ENCODE measurements at places on chromosomes 12 and 14. TPM values are rescaled to one million over a fixed set of nuclear protein-coding genes. Genes with fewer than 3 reads are reported as not detected.

DNA sequence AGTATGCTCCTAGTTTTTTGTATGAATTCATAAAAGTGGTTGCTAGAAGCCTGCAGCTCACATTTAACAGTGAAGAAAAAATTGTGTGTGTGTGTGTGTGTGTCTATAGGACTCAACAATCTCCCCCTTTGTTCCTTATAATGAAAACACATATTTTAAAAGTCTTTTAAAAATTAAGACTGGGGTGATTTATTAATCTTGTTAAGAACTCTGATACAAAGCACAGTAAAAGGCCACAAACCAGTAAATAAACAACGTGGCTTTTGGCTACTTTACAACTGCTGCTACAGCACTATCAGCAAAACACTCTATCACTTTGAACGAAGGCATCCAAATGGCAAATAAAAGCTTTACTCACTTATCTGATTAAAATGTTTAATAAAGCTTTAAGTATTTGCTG is 594 bp upstream of the VCPKMT start:
- peaks cover 29% of the 10 kb centered on the region for H3K4me1 ChIP-seq
- H3K36me3 ChIP-seq, result peaks cover 25% of the 10 kb centered on the region
- H3K27me3 ChIP-seq, result no peaks in the 10 kb centered on the region
- peak overlapping the region; percentile 97 for H3K4me3 ChIP-seq

Gene NKX2-8
- total RNA-seq, result not detected

GRCh38 chr12:26120561-26121274 is 4.1 kb downstream of the BHLHE41 start:
- H3K4me1 ChIP-seq, result peaks cover 25% of the 10 kb centered on the region
- no peak overlapping the region for H3K27ac ChIP-seq
- H3K27me3 ChIP-seq, result peaks cover 75% of the 10 kb centered on the region
- no peak overlapping the region for H3K4me3 ChIP-seq
- H3K36me3 ChIP-seq, result no peaks in the 10 kb centered on the region

Gene BCL2L14
- total RNA-seq, result 3.8 TPM

Gene TMEM121
- total RNA-seq, result 16.8 TPM

Gene PHETA1
- total RNA-seq, result 2.4 TPM

GRCh38 chr12:103517161-103517560 is 21.4 kb upstream of the C12orf42 start:
- H3K4me3 ChIP-seq, result no peak overlapping the region
- H3K27me3 ChIP-seq, result peaks cover 18% of the 10 kb centered on the region
- DNase-seq, result no peak
- H3K27ac ChIP-seq, result no peak overlapping the region
- H3K4me1 ChIP-seq, result peaks cover 8% of the 10 kb centered on the region

Gene MYH6
- not detected for total RNA-seq

GRCh38 chr12:104535369-104535768 is 78.6 kb downstream of the CHST11 start:
- H3K36me3 ChIP-seq, result peaks cover 21% of the 10 kb centered on the region

DNA sequence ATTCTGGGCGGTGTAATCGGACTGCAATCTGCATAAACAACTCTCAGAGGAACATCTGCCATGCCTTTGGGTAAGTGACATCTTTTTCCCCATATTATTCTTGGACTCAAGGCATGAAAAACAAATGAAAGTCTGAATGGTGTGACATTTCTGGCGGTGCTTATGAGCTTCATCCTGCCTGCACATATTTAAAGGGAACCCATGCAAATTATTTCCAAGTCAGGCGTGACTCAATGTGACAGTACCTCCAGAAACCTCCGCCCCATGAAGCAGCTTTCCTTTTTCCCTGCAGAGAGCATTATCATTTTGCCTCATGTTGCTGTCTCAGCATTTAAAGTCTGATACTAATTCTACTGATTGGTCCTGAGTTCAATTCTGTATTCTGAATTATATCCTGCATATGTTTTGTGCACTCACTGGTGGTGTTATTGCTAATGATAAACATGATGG is 585.4 kb downstream of the SNAPC1 start:
- no peaks in the 10 kb centered on the region for H3K36me3 ChIP-seq
- no peak overlapping the region for H3K4me3 ChIP-seq
- no peaks in the 10 kb centered on the region for H3K4me1 ChIP-seq

DNA sequence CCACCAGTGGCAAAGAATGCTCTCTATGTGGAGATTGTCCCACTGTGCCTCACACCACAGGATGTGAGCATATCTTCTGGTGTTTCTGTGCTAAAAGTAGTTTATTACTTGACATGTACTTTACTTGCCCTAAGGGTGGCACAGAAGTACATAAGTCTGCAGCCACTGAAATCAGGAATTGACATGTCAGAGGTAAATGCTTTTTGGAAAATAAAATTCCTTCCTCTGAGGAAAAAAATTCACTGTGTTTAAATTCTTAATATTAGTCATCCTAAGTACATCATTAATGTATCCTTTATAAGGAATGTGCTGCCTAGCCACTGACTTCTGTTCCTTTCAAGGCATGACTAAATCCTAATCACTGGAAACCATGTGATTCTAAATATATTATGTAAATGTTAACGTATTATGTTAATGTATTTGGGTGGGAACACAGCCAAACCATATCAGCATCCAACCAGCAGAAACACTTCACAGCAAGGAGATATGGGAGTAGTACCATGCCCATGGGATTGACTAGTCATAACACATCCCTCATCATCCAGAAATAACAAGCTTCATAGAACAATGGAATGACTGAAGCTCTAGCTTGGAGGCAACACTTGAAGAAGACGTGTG is 239.7 kb upstream of the PPFIA2 start:
- H3K36me3 ChIP-seq, result no peaks in the 10 kb centered on the region
- no peaks in the 10 kb centered on the region for H3K27me3 ChIP-seq
- no peak overlapping the region for H3K27ac ChIP-seq
- H3K4me3 ChIP-seq, result no peak overlapping the region
- no peak for DNase-seq

GRCh38 chr12:89493670-89494302 is 30.8 kb downstream of the GALNT4 start:
- no peak overlapping the region for H3K27ac ChIP-seq
- no peak for DNase-seq
- no peak overlapping the region for H3K4me3 ChIP-seq
- H3K4me1 ChIP-seq, result peaks cover 23% of the 10 kb centered on the region

DNA sequence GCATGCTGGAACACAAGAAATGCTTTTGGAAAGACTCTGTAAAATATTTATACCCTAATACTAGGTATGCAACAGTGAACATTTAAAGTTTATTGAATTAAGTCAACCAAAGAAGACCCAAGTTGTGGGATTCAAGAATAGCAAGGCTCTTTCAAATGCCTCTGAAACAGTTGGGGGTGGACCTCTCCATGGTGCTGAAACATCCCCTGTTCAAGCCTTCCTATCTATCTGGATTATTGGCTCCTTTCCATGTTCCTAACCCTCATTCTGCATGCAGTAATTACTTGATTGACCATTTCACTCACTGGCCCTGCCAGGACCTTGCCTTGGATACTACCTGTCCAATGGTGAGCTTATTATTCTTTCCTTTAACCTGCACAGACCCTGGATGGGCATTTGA is 349.7 kb downstream of the NRXN3 start:
- no peak overlapping the region for H3K4me3 ChIP-seq
- H3K27me3 ChIP-seq, result no peaks in the 10 kb centered on the region
- no peaks in the 10 kb centered on the region for H3K4me1 ChIP-seq
- H3K27ac ChIP-seq, result no peak overlapping the region
- DNase-seq, result peak; percentile 3
- no peaks in the 10 kb centered on the region for H3K36me3 ChIP-seq

DNA sequence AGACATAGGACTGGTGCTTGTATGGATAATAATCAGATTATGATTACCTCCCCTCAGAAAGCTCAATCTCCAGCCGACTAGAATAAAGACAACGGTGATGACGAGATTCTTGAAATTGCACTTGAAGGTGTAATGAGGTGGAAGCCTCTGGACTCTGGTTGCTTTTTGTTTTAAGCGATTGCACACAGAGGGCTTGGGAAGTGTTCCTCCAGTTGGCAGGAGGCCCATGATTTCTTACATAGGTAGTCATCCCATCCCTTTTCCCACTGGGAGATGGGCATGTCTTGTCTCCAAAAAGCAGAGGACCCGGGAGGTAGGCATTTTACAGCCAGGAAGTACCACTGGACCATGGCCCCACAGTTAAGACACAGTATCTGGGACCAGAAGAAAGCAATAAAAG is 165.7 kb upstream of the FKBP4 start:
- peaks cover 22% of the 10 kb centered on the region for H3K27me3 ChIP-seq
- H3K4me3 ChIP-seq, result no peak overlapping the region
- peaks cover 2% of the 10 kb centered on the region for H3K4me1 ChIP-seq
- no peaks in the 10 kb centered on the region for H3K36me3 ChIP-seq
- no peak for DNase-seq

Gene WNT1
- not detected for total RNA-seq

DNA sequence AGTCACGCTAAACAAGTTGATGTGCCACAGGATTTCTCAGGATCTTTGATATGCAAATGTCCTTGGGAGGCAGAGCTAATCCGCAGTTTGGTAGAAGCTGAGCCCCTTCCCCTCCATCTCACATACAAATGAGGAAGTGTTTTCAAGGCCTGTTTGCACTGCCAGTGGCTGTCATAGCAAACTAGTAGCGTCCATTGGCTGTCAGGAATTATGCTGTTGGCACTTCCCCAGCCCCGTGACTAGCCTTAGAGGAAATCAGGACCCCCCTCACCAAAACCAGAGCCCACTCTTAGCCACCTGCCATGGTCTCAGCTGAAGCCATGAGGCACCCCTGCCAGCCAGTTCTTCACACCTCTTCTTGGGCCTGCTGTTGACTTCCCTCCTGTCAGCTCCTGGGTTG is 253.9 kb downstream of the CACNA1C start:
- no peak overlapping the region for H3K4me3 ChIP-seq
- peaks cover 1% of the 10 kb centered on the region for H3K4me1 ChIP-seq
- no peaks in the 10 kb centered on the region for H3K36me3 ChIP-seq
- DNase-seq, result no peak

DNA sequence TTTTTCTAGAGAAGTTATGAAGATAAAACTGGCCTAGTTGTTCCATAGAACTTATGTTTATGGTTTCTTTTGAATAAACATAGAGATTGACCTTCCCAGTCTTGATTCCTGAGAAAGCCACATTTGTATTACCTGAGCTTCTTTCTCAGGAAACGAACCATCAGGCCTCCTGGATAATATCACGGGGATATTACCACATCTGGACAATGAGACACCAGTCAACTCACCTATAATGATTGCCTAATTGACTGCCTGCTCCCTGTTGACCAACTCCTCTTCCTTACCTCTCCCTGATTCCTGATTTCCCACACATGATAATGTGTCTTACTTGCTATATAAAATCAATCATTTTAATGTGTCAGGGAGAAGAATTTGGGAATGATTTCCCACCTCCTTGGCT is 822.7 kb downstream of the LRFN5 start:
- no peaks in the 10 kb centered on the region for H3K27me3 ChIP-seq
- H3K4me3 ChIP-seq, result no peak overlapping the region
- H3K36me3 ChIP-seq, result no peaks in the 10 kb centered on the region
- no peaks in the 10 kb centered on the region for H3K4me1 ChIP-seq
- H3K27ac ChIP-seq, result no peak overlapping the region

Gene SLC38A1
- total RNA-seq, result 260 TPM

GRCh38 chr12:8655421-8655820 is 7.2 kb downstream of the MFAP5 start:
- no peaks in the 10 kb centered on the region for H3K27me3 ChIP-seq
- no peak overlapping the region for H3K27ac ChIP-seq
- H3K36me3 ChIP-seq, result no peaks in the 10 kb centered on the region
- H3K4me3 ChIP-seq, result no peak overlapping the region

DNA sequence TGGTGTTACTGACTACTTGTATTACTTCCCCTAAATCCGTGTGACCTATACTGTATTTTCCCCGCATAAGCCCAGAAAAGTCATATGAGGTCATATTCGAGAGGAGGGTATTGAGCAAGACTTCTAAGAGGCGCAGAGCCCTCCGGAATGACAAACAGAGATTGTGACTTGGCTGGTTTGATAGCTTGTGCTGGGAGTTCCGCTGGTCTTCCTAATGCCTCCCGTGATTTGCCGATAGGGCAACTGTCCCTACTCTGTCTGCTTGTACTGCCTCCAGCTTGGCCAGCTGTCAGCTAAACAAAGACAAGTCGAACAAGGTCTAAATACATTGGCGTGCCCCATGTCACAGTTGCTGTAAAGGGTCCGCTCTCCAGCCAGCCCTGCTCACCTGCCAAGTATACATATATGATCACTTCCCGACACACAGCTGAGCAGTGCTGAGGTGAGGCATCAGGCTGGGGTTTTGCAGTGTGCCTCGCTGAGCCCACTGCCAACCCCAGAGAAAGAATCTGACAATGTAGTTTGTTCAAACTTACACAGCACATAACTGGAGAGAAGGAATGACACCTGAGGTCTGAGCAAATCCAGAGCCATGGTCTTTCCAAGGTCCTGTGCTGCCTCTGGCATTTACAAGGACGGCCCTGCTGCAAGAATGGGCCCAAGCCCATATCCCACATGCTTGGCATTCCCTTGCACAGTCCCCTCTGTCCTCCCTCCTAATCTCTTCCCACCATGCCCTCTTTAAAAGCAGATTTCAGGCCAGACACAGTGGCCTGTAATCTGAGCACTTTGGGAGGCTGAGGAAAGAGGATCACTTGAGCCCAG is 23.7 kb downstream of the LGMN start:
- no peak overlapping the region for H3K27ac ChIP-seq
- no peak overlapping the region for H3K4me3 ChIP-seq
- peaks cover 4% of the 10 kb centered on the region for H3K27me3 ChIP-seq
- peaks cover 12% of the 10 kb centered on the region for H3K4me1 ChIP-seq
- no peaks in the 10 kb centered on the region for H3K36me3 ChIP-seq
- no peak for DNase-seq

- no peaks in the 10 kb centered on the region for H3K27me3 ChIP-seq
- H3K4me1 ChIP-seq, result no peaks in the 10 kb centered on the region
These were observed 1598.0 kb upstream of the TMEM132C start for GRCh38 chr12:126668961-126669360.

Gene AVPR1A
- not detected for total RNA-seq

DNA sequence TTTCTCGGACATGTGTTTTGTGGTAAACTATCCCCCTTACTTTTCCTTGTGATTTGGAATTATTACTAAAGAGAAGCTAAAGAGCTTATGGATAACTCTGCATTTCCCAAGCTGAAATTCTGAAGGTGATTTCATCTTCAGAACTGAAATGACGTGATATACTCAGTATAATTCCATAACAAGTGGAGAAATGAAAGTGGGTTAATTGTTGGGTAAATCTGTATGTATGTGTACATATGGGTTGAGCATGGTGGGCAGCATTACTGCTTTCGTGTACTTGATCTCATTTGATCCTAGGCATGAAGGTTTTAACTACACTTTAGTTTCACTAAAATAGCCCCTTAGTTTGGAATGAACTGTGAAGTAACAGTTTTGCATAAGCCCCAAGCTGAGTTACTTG is 4.1 kb downstream of the YY1 start:
- peak overlapping the region; percentile 78 for H3K27ac ChIP-seq
- H3K27me3 ChIP-seq, result peaks cover 3% of the 10 kb centered on the region
- peak overlapping the region; percentile 59 for H3K4me3 ChIP-seq
- no peak for DNase-seq
- peaks cover 42% of the 10 kb centered on the region for H3K36me3 ChIP-seq

GRCh38 chr14:65604936-65605335 is 192.4 kb downstream of the FUT8 start:
- H3K4me1 ChIP-seq, result peaks cover 11% of the 10 kb centered on the region
- H3K36me3 ChIP-seq, result peaks cover 8% of the 10 kb centered on the region
- no peak overlapping the region for H3K27ac ChIP-seq
- H3K4me3 ChIP-seq, result no peak overlapping the region
- DNase-seq, result no peak

- peak; percentile 59 for DNase-seq
- no peaks in the 10 kb centered on the region for H3K27me3 ChIP-seq
- no peak overlapping the region for H3K4me3 ChIP-seq
- H3K4me1 ChIP-seq, result peaks cover 20% of the 10 kb centered on the region
- peak overlapping the region; percentile 76 for H3K27ac ChIP-seq
- no peaks in the 10 kb centered on the region for H3K36me3 ChIP-seq
These were observed 20.0 kb downstream of the CKAP4 start for GRCh38 chr12:106227641-106228319.

Data from activated naive CD8-positive, alpha-beta T cell treated with anti-CD3 and anti-CD28 coated beads for 36 hours (primary cell).